Activated T-helper 1 cell treated with anti-CD3 and anti-CD28 coated beads, Interleukin-2, amount 50 U/mL, for 16 hours (primary cell): ENCODE measurements at places on chromosomes 4 and X.

DNA sequence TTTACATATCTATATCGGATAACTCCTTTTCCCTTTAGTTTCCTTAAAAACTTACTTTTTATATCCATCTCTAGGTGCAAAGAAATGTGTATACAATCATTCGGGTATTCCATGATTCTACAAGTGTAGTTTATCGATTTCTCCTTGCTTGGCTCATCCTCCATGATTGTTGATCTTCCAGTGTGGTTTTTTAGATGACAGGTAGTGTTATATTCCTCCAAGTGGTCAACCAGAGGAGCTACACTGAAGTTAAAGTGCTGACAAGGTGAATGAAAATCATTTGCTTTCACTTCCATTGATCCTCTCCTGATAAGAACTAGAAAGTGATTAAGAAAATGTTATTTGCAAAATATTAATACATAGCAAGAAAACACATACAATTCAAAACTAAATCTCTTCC is 38.5 kb downstream of the TMEM156 start:
- no peak for DNase-seq

GRCh38 chrX:43096830-43097229 is 318.9 kb upstream of the PPP1R2C start:
- DNase-seq, result no peak

DNA sequence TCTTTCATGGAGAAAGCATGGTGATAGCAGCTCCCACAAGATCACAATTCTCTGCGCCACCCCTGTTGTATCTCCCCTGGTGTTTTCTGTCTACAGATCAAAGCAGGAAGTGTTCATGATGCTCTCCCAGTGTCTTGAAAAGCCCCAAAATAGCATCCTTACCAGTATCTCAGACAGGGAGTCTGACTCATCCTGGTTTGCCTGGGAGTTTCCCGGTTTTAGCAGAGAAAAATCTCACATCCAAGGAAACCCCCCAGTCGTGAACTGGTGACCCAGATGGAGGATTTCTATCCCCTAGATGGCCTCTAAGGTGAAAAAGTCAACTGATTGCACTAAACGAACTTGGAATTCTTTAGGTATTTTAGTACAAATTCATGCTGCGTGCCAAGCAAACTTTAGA is 64.3 kb upstream of the NR0B1 start:
- no peak for DNase-seq

DNA sequence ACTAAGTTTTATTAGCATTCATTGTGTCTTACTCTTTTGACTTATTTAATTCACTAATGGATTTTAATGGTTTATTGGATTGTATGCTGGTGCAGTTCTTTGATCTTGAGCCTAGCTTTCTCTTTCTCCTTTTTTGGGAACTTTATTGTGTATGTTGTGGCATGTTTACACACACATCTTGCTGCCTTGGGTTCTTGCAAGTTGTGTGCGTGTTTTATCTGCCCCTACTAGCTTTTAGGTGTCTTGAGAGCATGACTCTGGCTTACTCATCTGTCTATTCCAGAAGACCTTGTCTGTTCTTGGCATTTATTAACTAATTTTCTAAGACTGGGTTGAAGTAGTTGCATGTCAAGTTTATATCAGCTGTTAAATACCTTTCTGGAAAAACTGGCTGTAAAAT is 2.7 kb downstream of the TMEM165 start:
- DNase-seq, result no peak

DNA sequence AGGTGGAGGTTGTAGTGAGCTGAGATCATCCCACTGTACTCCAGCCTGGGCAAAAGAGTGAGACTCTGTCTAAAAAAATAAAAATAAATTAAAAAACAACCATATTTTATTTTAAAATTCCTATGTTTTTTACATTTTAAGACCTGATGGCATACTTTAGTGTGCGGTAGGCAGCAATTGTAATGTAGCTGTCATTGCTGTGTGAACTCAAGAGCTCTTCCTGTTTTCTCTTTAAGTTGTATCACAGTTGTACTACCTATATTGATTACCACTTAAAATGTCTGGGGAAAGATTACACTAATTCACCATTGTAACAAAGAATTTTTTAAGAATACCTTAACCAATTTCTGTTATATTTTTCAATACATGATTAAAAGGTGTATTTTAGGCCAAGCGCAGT is 27.3 kb downstream of the ABCE1 start:
- DNase-seq, result no peak

GRCh38 chr4:182337366-182337765 is 94.2 kb downstream of the TENM3 start:
- no peak for DNase-seq

GRCh38 chr4:74858921-74859562 is 64.7 kb upstream of the BTC start:
- DNase-seq, result no peak

DNA sequence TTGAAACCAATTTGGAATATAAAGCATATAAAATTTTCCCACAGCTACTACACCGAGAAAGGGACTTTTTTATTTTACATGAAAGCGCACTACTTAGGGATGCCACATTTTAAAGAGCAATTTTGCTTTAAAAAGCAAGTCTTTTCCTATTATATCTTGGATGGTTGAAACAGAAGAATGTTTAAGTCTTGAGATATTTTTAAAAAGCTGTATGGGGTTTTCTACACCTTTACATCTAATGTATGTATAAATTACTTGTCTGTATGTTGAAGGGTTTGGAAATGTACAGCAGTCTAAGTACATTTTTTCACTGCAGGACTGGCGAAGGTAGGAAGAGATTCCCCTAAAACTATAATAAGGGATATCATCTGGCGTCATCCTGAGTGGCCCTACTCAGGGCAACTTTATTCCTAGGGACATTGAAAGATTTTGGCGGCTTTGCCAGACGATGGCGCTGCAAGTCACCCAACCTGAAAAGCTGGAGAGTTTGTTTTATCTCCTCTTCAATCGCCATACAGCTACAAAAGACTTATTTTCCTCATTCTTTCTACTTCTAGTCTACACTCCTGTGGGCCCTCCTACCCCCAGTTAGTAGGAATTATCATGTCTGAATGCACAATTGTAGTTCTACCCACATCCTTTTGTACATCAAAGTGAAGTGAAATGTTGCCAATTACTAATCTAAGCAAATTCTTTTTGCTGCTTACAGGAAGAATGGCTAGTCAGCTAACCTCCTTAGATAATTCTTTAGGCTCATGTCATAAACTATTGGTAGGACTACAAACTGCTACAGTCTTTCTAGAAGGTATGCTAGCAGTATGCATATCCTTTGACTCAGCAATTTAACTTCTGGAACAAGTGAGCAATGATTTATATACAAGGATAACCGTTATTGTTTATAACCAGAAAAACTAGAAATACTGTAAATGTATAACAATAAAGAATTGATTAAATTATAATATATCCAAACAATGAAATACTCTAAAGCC is 782 bp upstream of the NEK1 start:
- peak; percentile 46 for DNase-seq

DNA sequence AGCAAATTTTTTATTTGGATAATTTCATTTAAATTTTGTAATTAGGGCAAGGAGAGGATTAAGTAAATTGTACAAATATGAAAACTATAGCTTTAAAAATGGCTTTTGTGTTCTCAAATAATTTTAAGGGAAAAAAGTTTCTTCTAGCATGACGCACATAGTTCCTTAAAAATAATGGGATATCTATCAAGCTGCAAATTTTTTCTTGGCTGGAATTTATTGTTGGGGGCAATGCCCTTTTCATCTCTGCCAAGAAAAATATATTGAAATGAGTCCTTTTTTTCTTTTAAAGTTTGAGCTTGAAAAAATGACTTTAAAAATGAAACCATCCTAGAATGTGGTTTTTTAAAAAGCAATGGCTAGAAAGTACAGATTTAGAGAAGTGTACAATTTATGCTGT is 154.4 kb upstream of the UGT8 start:
- DNase-seq, result no peak

- no peak for DNase-seq
These were observed 352 bp upstream of the MAP3K15 start for GRCh38 chrX:19515615-19516105.

GRCh38 chr4:19707876-19708275 is 543.8 kb upstream of the SLIT2 start:
- no peak for DNase-seq

GRCh38 chr4:48341776-48342605 is 662 bp downstream of the SLAIN2 start:
- DNase-seq, result no peak

DNA sequence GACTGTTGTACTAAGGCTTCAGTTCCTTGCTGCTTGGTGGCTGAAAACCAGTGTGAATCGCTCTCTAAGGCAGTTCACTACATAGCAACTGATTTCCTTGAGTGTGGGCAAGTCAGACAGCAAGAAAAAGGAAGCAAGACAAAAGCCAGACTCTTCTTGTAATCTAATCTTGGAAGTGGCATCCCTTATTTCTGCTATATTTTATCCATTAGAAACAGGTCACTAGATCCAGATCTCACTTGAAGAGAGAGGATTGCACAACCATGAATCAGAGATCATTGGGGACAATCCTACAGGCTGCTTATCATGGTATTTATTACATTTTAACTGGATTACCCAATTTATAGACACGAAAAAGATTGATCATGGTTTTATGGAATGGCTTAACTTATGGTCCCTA is 684.5 kb downstream of the GRID2 start:
- DNase-seq, result no peak

- DNase-seq, result no peak
These were observed 122.7 kb downstream of the SPOCK3 start for GRCh38 chr4:167111622-167112021.

DNA sequence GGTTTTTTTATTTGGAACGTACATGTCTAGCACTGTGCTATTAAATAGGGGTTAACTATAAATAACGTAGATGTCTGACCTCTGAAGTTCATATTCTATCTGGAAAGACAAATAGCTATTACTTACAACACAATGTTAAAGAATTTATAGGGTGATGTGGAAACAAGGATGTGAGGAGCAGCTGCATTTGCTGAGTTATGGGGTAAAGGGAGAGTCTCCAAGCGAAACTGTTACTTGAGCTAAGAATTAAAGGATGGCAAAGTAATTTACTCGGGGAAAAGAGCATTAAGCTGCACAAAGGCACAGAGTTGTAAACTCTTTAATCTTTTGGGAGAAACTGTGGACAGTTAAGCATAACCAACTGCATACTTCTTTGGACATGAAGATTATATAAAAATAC is 117.7 kb downstream of the FSTL5 start:
- DNase-seq, result no peak

- no peak for DNase-seq
These were observed 51.1 kb downstream of the TET2 start for GRCh38 chr4:105197777-105198176.

GRCh38 chr4:130545171-130545570 is 1449.2 kb downstream of the C4orf33 start:
- no peak for DNase-seq

- DNase-seq, result no peak
These were observed 118.0 kb downstream of the MANBA start for GRCh38 chr4:102642631-102643298.

DNA sequence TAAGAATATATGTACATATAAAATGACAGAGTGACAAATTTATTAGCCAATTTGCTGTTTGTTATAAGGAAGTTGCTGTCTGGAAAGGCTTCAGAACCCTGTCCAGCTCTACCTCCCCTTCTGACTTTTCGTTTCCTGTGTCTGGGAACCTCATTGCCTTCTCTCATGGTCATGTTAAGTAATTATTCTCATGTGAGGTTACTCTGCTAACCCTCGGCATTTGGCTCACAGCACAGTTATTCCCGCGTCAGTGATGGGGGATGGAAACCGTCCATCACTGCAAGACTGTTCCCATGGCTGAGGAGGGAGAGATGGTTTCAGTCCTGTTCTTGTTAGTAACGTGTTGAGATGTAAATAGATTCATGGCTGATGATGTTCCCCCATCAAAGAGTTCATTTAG is 11.9 kb downstream of the EDNRA start:
- no peak for DNase-seq

DNA sequence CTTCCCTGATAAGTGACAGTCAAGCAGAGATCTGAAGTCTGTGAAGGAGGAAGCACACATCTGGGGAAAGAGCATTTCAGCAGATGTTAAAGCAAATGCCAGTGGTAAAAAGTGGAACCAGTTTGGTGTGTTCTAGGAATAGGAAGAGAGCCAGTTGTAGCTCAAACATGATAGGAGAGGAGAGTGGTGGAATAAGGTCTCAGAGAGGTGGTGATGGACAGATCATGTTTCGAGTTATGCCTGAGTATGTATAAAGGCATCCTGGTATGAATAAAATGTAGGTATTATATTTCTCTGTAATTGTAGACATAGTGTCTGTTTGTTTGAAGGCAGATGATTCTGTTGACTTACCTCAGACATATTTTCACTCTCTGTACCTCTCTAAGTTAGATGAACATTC is 89.1 kb downstream of the LARP7 start:
- DNase-seq, result no peak

- DNase-seq, result no peak
These were observed 62.0 kb downstream of the MBNL3 start for GRCh38 chrX:132426695-132427281.

DNA sequence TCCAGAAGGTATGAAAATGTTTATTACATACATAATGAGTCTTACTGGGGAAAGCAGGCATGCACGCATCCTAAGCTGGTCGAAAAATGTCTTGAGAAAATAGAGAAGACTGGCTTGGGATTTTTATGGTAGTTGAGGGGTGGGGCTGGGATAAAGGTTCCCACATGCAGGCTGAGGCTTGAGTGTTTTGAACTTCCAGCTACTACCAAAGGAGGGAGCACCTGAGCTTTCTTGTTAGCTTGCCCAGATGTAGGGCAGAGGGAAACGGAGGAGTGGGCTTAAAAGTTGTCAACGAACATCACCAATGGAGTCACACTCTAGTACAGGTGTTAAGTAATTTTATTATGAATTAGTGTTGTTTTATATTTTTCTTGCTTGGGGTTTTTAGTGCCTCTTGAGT is 39.6 kb upstream of the SRPX start:
- DNase-seq, result no peak

DNA sequence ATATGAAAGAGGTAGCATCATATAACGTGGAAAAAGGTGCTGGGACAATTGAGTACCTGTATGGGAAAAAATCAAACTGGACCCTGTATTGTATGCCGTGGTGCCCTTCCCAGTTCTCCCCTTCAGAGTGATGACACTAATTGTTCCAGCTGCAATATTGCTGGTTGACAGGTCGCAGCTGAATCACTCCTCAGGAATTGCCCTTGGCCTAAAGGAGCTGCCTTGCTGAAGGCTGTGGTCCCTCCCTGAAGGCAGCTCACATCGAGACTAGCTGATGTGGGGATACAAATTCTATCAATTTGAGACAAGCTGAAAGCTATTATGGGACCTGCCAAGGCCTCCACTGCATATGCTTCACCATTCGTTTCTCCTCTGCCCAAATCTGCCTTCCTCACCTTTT is 39.3 kb upstream of the CXCL8 start:
- DNase-seq, result no peak

DNA sequence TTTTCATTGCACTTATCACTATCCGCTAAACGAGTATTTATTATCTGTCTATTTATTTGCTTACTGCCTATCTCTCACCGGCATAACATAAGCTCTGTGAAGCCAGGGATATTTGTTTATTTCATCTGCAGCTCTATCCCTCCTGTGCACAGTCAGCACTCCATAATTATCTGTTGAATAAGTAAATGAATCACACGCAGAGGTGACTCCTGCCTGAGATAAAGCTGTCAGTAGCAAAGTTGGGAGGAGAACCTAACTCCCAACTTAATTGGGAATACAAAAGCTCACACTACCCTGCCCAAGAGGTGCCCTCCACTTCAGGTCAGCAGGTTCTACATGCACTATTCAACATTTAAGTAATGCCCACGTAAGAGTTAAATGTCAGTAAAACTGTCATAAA is 85.7 kb downstream of the CORIN start:
- DNase-seq, result no peak

- DNase-seq, result no peak
These were observed at the start of gene ITGB1BP2 for GRCh38 chrX:71301195-71301924. ITGB1BP2 (plus strand) TSS chrX:71301750; CDS start chrX:71301807, 57 bp downstream.

GRCh38 chr4:42865572-42866189 is 26.8 kb upstream of the GRXCR1 start:
- DNase-seq, result peak; percentile 2
